ENCODE measurements at places on chromosomes 12 and 14.

GRCh38 chr14:74550071-74550470 is 56.5 kb downstream of the ISCA2 start:
- DNase-seq = no peak

GRCh38 chr12:52871291-52872039 is 22.7 kb upstream of the KRT78 start:
- DNase-seq = no peak

DNA sequence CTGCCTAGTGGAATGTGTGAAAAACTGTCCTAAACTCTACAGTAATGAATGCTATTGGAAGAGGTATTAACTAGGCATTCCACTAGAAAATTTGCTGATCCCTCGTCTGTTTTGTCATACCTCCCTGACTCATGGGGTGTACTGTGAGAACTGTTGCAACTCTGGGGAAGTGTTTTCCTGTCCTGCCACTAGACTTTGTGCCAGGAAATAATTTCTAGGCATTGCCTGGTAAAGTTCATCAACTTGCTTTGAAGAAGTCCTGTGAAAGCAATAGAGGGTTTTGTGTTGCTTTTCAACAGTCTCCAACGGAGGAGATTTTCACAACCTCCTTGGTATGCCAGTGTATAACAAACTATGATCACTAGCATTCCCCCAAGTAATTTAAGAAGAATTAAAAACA is 139.9 kb downstream of the AKAP6 start:
- DNase-seq = no peak

DNA sequence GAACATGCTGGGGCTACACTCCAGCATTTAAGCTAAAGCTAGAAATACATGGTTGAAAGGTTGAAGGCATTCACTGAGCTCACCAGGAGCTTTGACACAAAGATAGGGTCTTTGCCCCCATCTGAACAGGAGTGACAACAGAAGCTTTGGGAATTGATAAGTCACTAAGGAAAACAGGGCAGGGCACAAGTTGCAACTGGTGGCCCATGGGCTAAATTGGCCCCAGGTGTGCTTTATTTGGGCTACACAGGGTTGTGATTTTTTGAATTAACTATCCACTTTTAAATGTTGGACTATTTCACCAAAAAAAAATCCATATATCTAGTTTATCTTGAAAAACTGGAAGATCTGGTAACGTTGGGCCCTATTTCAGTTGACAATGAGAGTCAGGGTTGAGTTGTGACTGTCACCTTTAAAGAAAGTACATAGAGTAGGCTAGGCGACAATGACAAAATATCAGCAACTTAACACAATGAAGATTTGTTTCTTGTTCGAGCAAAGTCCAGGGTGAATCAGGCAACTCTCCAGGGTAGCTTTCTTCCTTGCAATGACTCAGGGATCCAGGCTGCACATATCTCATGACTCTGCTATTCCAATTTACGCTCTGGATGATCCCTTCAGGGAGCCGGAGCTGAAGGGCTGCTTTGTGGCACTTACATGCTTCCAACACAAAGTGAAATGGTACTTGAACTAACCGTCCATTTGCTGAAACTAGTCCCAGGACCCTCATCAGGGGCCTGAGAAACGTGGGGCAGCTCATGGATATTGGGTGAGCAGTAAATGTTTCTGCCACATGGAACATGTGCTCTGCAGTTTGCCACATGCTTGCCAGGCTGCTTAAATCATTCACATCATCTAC is 13.3 kb upstream of the EIF4B start:
- no peak for DNase-seq

- DNase-seq = no peak
Observed at GRCh38 chr14:72253503-72253902, 321.3 kb downstream of the RGS6 start.

GRCh38 chr12:69672195-69672594 is 26.9 kb downstream of the BEST3 start:
- DNase-seq = no peak

- DNase-seq = peak; percentile 100
Observed at GRCh38 chr14:74493343-74494261, at the start of gene ISCA2. ISCA2 (plus strand) TSS chr14:74493765; CDS start chr14:74493775, 10 bp downstream.

GRCh38 chr12:124660851-124661250 is 93.4 kb upstream of the NCOR2 start:
- no peak for DNase-seq

- DNase-seq = no peak
Observed at GRCh38 chr14:71415404-71415690, 508.1 kb downstream of the PCNX1 start.

- peak; percentile 73 for DNase-seq
Observed at GRCh38 chr14:20610002-20610765, 19.0 kb upstream of the RNASE12 start.

GRCh38 chr14:75200451-75200850 is 24.0 kb upstream of the TMED10 start:
- no peak for DNase-seq

- no peak for DNase-seq
Observed at GRCh38 chr14:103696070-103696402, 19.2 kb downstream of the XRCC3 start.

DNA sequence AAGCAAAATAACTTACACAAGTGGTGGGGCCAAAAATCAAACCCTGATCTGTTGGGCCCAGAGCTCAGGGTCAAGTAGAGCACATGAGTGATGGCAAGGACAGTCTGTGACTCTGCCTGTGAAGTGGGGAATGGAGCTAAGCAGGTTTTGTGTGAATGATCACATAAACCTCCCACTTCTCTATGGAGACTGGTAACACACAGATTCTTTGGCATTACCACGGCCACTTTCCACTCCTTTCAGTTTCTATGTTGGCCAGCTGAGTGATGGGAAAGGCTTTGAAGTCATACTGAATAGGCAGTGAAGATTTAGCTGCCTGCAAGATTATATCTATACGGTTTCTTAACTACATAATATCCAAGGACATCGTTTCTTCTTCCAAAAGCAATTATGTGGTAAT is 97.9 kb downstream of the ARMH4 start:
- no peak for DNase-seq

DNA sequence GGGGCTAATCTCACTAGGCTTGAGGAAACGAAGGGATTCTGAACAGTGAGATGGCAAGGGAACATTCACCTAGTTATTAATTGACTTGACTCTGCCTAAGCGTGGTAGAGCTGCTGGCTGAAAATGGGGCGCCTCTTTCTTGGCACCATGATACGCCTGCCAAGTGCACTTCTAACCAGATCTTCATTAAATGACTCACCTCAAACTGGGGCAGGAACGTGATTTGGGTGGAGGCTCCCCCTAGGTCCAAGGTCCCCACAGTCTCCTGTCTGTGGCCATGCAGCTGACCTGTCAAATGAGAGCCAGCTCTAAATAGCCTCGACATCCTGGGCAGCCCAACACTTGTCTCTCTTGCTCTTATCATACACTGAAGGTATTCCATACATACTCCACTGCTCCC is 26.0 kb downstream of the COQ6 start:
- no peak for DNase-seq

- no peak for DNase-seq
Observed at GRCh38 chr12:109879351-109880042, 844 bp downstream of the GLTP start.

DNA sequence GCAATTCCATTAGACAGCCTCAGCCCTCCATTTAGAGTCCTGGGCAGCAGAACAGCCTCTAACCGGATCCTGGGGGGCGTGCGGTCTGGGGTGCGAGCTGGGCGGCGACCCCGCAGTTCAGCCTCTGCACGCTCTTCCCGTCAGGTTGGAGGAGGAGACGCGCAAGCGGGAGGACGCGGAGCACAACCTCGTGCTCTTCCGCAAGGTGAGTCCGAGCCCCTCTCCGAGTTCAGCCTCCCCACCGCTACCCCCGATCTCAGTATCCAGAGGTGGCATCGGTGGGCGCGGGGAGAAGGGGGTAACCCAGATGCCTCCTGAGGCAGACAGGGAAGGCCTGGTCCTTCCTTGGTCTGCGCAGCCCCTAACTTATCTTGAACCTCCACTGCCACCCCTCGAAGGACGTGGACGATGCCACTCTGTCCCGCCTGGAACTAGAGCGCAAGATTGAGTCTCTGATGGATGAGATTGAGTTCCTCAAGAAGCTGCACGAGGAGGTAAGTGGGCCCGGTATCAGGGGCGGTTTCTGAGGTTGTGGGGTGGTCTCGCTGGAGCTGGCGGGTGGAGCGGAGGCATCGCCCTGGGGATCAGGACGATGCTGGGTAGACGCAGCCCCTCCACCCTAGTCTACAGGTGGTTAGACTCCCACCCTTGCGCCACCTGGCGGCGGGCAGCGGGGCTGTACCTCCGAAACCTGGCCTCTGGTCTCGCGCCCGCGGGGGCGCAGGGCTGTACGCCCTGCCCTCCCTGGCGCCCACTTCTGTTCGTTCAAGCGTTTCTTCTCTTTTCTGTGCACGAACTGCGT is 1.3 kb downstream of the PRPH start:
- peak; percentile 42 for DNase-seq

GRCh38 chr12:10584415-10584814 is 29.0 kb downstream of the MAGOHB start:
- no peak for DNase-seq

DNA sequence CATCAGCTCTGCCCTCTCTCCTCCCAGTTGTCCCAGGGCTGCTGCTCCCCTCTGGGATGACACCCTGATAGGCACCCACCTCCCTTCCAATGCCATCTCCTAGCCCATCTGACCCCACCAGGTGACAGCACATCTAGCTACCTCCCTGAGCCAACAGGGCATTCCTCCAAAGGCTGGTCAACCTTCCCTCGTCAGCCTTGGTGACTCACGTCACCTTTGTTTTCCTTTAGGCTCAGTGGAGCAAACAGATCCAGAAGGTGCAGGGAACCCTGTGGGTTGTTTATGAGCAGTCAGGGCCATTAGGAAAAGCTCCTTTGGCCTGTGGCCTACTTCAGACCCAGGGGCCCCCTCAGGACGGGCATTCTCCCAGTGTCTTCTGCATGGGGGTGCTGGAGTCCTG is 32.4 kb downstream of the PIGH start:
- DNase-seq = peak; percentile 31

- no peak for DNase-seq
Observed at GRCh38 chr14:44369401-44370123, 137.5 kb downstream of the FSCB start.

- no peak for DNase-seq
Observed at GRCh38 chr14:66395300-66395699, 90.9 kb upstream of the CCDC196 start.
